ENCODE measurements at places on chromosomes 11 and 22.

DNA sequence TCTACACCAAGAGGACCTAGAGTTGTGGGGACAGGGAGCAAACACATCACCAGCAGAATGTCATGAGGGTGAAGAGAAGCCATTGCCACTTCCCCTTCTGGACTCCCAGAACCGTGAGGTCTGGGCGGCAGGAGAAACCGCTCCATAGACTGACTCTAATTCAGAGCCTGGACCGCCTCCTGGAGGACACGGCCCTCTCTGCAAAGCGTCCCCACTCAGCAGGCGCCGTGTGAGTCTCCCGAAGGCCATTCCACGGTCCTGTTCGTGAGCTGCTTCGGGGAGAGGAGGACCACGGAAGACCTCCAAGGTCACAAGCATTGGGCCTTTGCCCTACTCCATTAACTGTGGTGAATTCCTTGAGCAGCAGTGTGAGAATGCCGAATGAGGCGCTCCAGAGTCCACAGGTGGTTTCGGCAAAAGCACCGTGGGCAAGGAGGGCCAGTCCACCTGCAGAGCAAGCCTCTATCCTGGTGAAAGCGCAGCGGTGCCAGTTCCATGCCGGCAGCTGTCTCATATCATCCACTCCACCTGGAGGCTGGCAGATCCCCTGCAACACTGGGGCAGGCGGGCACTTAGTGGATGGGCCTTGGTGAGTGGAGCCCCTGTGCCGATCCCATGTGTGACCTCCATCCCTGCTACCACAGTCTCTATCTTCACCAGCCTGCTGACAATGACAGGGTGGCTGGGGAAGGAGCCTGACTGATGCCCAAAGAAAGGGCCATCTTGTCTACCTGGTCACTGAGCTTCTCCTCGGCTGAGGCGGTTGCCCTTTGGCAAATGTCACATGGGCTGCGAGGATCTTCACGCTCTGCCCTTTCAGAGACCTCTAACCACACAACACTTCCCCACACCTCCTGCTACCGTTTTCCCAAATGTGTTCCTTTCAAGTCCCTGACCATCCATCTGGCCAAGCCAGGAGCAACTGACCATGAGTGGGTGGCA, 7.5 kb downstream of the C11orf21 start:
- DNase-seq = no peak

GRCh38 chr11:93116641-93117441, 81.0 kb downstream of the SLC36A4 start:
- no peak for DNase-seq

- no peak for DNase-seq
Measured at GRCh38 chr11:88683024-88683423, 345.5 kb upstream of the CTSC start.

GRCh38 chr22:49655168-49655812, 172.4 kb downstream of the BRD1 start:
- no peak for DNase-seq

DNA sequence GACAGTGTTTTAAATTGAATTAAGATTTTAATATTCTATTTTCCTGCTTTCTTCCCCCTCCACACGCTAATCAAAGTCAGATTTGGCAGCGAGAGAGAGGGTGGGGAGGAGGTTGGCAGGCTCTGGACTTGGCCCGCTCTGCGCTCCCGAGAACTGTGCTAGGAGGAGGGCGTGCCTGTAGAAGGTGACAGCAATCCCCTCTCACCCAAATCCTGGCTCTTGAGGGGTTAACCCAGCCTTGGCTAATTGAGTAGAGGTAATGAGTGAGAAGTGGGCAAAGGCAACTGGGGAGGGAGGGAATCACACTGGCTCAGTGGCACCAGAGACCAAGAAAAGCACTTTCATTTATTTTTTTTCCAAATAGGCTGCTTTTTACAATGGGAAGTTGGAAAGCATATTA, 42.2 kb downstream of the BUD13 start:
- DNase-seq = no peak

DNA sequence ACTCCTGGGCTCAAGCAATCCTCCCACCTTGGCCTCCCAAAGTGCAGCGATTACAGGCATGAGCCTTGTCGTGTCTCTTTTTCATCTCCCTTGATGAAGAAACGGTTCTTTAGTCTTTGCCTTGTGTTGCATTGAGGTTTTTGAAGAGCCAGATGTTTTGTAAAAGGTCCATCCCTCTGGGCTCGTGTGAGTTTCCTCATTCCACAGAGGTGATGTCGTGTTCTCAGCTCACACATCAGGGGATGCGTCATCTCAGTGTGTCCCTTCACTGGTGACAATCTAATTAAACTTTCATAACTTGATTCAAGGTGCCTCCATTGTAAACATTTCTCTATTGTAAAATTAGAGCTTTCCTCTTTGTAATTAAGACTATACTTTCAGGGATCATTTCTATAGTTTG, 29.7 kb upstream of the TEF start:
- peak; percentile 18 for DNase-seq

DNA sequence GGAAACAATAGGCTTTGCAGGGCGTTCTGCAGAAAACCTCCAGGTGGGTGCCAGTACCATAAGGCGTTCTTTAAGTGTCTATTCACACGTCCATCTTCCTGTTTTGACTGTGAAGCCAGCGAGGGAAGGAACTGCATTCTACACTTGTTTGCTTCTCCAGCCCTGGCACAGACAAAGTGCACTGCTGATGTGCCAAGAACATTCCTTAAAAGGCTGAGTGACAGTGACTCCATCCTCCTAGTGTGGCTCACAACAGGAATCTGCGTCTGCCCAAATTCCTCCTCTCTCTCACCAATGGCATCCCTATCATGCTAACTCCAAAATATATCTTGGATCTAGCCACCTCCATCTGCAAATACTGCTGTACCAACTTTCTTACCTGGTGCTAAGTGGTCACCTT, 407.4 kb upstream of the SYN3 start:
- DNase-seq = no peak

DNA sequence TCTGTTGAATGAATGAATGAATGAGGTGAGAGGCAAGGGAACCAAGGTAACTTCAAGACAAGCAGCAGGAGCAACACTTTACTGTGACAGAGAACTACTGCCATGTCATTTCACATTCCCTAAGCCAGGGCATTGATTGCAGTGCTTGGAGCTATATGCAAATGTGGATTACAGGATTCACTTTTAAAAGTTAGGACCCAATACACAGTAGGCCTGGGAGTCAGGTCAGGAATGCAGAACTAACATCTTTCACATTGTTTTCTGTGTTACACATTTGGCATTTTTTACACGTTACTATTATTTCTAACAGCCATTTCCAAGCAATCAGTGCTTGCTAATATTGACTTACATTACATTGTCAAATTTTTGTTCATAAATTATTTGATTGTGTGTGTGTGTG, 26.2 kb upstream of the ME3 start:
- no peak for DNase-seq

GRCh38 chr11:44905131-44905866, 45.4 kb downstream of the TP53I11 start:
- no peak for DNase-seq

- DNase-seq = no peak
Measured at GRCh38 chr11:135074397-135074998, 662.5 kb upstream of the B3GAT1 start.

GRCh38 chr11:15101072-15101709, 13.5 kb upstream of the INSC start:
- peak; percentile 52 for DNase-seq

- no peak for DNase-seq
Measured at GRCh38 chr22:36197514-36198146, 4.0 kb downstream of the APOL4 start.

GRCh38 chr11:26350002-26350401, 18.1 kb downstream of the ANO3 start:
- DNase-seq = no peak

- no peak for DNase-seq
Measured at GRCh38 chr11:95897731-95898130, 26.2 kb downstream of the MTMR2 start.

GRCh38 chr22:50576070-50576469, 2.2 kb downstream of the CPT1B start:
- peak; percentile 63 for DNase-seq

GRCh38 chr11:7028141-7028540, 7.9 kb downstream of the NLRP14 start:
- DNase-seq = no peak

DNA sequence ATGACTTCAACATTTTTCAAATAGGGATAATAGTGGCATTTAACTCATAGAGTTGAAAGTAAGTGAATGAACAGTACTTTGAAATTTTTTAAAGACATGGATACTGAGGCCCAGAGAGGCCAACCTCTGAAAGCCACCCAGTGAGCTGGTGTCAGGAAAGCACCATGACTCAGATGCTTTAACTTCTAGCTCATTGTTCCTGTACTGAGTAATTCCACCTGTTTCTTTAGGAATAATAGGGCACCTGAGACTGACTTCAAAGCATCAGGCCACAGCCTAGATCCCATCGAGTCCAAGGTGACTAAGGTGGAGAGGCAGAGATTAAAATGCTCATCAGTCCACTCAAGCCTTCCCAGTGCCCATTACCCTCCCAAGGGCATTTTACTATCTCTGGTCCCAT, 491.8 kb upstream of the TENM4 start:
- DNase-seq = no peak

- no peak for DNase-seq
Measured at GRCh38 chr11:97888641-97889040, 1132.1 kb upstream of the CNTN5 start.

GRCh38 chr11:46036969-46037368, 84.3 kb downstream of the PHF21A start:
- DNase-seq = no peak

DNA sequence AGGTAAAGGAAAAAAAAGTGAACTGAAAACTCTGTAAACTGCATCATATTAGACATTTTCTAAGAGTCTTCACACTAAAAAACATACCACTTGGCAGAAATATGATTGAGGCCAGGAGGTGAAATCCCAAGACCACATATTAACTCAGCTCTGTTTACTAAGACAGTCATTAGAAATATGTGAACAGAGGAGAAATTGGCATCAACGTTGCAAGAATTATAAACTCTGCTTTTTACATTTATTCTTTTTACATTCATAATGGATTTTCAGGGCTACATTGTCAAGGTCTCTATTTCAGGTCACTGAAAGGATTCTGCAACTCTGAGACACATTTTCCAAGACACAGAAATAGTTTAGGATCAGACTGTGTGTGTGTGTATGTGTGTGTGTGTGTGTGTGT, 1364.0 kb downstream of the LRRC4C start:
- no peak for DNase-seq

GRCh38 chr11:64745189-64745520, 1.2 kb upstream of the RASGRP2 start:
- DNase-seq = no peak

- no peak for DNase-seq
Measured at GRCh38 chr11:129896062-129896461, 684 bp upstream of the NFRKB start.

DNA sequence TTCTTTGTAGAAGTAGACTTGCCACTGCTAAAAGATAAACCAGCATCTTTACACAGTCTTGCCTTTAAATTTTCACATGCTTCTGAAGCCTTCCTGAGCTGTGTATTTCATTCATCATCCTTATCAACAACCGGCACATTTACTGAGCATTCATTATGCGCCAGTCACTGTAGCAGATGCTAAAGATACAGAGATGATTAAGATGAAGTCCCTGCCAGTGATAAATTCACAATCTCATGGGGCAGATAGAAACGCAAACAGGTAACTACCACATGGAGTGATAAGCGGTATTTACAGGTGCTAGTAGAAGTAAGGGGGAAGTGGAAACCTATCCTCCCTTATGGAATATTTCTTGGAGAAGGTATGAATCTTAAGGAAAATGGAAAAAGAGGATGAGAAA, 67.2 kb downstream of the PRCP start:
- no peak for DNase-seq

DNA sequence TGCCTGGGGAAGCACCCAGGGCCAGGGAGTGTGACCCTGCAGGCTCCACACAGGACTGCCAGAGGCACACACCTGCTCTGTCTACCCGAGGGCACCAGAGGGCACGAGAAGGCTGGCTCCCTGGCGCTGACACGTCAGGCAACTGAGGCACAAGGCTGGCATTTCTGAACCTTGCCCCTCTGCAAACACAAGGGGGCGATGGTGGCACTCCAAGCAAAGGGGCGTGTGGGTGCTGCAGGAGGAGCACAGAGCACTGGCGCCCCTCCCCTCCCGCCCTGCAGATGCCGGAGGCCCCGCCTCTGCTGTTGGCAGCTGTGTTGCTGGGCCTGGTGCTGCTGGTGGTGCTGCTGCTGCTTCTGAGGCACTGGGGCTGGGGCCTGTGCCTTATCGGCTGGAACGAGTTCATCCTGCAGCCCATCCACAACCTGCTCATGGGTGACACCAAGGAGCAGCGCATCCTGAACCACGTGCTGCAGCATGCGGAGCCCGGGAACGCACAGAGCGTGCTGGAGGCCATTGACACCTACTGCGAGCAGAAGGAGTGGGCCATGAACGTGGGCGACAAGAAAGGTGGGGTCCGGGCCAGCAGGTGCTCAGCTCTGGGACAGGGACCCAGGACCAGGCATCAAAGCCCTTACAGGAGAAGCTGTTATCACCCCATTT, 20.8 kb upstream of the TXNRD2 start:
- DNase-seq = no peak

DNA sequence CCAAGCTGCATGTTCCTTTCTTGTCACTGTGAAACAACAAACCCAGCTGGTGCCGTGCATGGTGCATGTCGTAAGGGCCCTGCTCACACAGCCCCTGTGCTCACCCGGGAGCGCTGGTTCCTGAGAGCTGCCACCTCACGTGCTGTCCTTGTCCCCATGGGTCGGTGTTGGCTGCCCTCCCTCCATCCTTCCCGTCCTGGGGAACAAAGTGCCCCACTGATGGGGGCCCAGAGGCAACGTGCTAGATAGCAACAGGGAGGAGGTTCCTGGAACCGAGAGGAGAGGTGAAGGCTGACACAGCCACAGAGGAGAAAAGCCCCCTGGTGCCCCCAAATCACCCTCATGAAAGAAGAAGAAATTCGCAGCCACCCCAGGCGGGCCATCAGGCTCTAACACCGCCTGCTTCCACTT, 56.6 kb upstream of the SLC22A12 start:
- no peak for DNase-seq

GRCh38 chr11:36399236-36399635, 103.1 kb downstream of the PRR5L start:
- no peak for DNase-seq

DNA sequence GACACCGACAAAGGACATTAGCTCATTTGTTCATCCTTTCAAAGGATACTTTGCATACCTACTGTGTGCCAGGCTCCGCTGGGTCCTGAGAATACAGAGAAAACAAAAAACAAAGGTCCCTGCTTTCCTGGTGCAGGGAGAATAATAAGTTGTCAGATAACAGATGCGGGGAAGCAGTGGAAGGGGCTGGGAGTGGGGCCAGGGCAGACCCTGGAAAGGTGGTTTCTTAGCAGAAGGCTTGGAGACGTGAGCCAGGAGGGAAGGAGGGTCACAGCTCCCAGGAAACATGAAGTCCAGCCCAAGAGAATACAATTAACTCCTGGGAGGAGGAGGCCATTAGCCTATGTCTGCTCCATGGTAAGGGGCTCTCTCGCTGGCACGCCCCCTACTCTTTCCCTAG, 9.8 kb upstream of the ANO1 start:
- DNase-seq = no peak

DNA sequence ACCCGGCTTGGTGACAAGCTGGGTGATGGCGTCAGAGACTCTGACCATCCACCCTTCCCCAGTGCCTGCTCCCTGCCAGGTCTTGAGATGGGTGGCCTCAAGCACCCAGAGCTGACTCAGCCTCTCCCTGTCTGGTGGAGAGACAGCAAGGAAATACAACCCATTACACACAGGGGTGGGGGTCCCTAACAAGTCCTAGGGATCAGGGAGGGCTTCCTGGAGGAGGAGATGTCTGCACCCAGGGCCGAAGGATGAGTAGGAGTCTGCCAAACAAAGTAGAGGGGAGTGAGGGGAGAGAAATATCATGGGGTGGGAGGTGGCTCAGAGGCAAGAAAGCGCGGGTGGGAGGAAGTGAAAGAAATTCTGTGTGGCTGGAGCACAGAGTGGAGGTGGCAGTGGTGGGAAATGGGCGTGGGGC, 6.8 kb downstream of the MAFF start:
- DNase-seq = no peak

Data from kidney capillary endothelial cell (primary cell).